ENCODE measurements at places on chromosomes 5 and 9.

GRCh38 chr5:168712280-168712924, 133.2 kb upstream of the PANK3 start:
- no peak for DNase-seq

- no peak for DNase-seq
These were observed 20.2 kb upstream of the SUB1 start for GRCh38 chr5:32565145-32565544.

DNA sequence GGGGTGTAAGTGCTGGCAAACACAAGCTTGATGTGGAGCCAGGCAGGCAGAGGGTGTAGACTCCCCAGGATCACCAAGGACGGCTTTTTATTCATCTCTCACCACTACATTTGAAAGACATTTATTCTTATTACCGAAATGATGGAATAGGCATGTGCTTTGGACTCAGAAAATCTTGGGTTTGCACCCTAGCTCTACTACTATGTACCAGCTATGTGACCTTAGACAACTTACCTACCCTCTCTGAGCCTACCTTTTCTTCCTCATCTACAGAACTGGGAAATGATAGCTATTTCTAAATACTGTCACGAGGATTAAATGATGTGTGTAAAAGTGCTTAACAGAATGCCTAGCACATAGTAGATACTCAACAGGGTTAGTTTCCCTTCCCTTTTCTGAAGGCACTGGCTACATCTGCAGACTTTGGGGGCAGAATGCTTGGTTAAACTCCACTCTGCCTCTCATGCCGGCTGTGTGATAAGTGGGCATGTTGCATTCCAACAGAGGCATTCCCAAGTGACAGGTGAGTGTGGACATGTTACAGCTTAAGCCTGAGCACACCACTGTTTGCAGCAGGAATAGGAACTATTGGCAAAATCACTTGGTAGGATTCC, 94.8 kb downstream of the SLC1A3 start:
- DNase-seq: no peak

DNA sequence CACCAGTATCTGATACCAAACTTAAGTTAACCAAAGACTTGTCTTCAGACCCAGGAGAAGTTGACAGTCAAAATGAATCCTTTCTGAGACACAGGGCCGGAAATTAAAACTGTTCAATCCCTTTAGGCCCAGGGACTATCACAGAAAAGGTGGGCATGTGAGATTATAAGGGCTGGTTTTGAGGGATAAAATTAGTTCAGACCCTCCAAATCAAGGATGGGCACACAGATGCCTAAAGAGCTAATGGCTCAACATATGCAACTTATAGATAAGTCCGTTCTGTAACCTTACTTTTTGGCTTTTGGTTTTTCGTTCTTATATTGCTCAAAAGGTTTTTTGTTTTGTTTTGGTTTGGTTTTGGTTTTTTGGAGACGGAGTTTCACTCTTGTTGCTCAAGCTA, 129.6 kb upstream of the ABCA1 start:
- DNase-seq: no peak

DNA sequence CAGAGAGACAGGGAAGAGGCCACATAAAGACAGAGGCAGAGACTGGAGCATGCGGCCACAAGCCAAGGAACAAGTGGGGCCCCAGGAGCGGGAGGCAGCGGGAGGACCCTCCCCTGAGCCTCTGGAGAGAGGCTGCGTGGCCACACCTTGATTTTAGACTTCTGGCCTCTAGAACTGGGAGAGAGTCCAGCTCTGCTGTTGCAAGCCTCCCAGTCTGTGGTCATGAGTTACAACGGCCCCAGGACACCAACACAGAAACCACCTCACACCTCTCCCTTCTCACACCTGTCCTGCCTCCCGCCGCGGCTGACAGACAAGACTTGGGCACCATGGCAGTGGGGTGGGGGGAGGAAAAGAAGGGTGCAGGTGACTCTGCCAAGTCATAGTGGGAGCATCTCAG, 2.2 kb downstream of the INPP5E start:
- no peak for DNase-seq
